ENCODE measurements at places on chromosomes 1 and 21. TPM values are rescaled to one million over a fixed set of nuclear protein-coding genes. Genes with fewer than 3 reads are reported as not detected.

GRCh38 chr1:194252199-194252598 lies 1065.8 kb upstream of the B3GALT2 start:
- no peaks in the 10 kb centered on the region for H3K4me1 ChIP-seq
- no peaks in the 10 kb centered on the region for H3K36me3 ChIP-seq
- no peak overlapping the region for H3K27ac ChIP-seq

DNA sequence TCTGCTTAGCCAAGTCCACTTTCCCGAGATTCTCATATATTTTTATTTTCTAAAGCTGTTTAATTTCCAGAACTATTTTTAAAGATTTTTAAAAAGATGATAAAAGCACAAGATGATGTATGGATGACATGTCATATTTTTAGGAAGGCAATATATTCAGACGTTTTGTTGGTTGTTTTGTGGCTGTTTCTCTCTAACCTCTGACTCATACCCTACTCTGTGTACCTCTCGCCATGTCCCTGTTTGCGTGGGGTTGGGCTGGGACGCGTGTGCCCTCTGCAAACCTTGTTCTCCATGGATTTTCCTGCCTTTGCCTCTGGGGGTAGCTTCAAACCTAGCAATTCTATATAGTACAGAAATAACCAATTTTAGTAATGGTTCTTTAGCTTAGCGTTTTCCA lies 132.0 kb downstream of the GALNT2 start:
- H3K36me3 ChIP-seq, result peaks cover 27% of the 10 kb centered on the region
- no peak overlapping the region for H3K4me3 ChIP-seq
- no peaks in the 10 kb centered on the region for H3K4me1 ChIP-seq

GRCh38 chr1:74548961-74549750 lies 36.7 kb upstream of the LRRC53 start:
- no peaks in the 10 kb centered on the region for H3K36me3 ChIP-seq
- DNase-seq, result no peak
- no peaks in the 10 kb centered on the region for H3K27me3 ChIP-seq
- H3K4me3 ChIP-seq, result no peak overlapping the region
- no peaks in the 10 kb centered on the region for H3K4me1 ChIP-seq

Gene HSD3B2
- 0.96 TPM for total RNA-seq
